ENCODE measurements at places on chromosomes 11 and 22. TPM values are rescaled to one million over a fixed set of nuclear protein-coding genes. Genes with fewer than 3 reads are reported as not detected.

GRCh38 chr11:20030472-20030871, 129.8 kb downstream of the DBX1 start:
- peaks cover 48% of the 10 kb centered on the region for H3K4me1 ChIP-seq
- H3K27me3 ChIP-seq: no peaks in the 10 kb centered on the region
- peak overlapping the region; percentile 69 for H3K27ac ChIP-seq
- peaks cover 10% of the 10 kb centered on the region for H3K36me3 ChIP-seq

- H3K36me3 ChIP-seq: no peaks in the 10 kb centered on the region
- H3K4me1 ChIP-seq: no peaks in the 10 kb centered on the region
- no peak overlapping the region for H3K27ac ChIP-seq
These were observed 16.2 kb upstream of the OR10V1 start for GRCh38 chr11:59729834-59730233.

DNA sequence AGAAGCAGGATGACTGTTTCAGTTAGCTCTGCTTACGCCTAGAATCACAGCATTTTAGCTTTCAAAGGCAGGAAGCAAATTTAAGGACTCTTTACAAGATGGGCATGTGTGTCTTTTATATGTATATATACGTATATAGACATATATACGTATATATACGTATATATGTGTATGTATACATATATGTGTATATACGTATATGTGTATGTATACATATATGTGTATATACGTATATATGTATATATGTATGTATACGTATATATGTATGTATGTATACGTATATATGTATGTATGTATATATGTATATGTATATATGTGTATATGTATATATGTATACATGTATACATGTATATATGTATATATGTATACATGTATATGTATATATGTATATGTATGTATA, 111.1 kb downstream of the FBXO7 start:
- H3K4me3 ChIP-seq: no peak overlapping the region
- DNase-seq: no peak
- H3K27me3 ChIP-seq: no peaks in the 10 kb centered on the region
- no peak overlapping the region for H3K27ac ChIP-seq
- no peaks in the 10 kb centered on the region for H3K4me1 ChIP-seq

DNA sequence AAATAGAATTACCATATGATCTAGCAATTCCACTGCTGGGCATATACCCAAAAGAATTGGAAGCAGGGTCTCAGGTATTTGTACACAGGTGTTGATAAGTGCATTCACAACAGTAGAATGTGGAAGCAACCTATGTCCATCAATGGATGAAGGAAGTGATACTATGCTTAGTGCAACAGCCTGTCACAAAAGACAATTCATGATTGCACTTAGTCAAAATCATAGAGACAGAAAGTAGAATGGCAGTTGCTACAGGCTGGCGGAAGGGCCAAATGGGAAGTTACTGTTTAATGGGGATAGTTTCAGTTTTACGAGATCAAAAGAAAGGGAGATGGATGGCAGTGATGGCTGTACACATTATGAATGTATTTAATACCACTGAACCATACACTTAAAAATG, 42.0 kb downstream of the SGSM3 start:
- no peak overlapping the region for H3K27ac ChIP-seq
- DNase-seq: no peak

The NAA40 gene
- 33.0 TPM for polyA plus RNA-seq

The CECR2 gene
- polyA plus RNA-seq: not detected

Data from SK-N-SH (cell line).